Osteoblast (primary cell): ENCODE measurements at places on chromosomes 7 and 10. TPM values are rescaled to one million over a fixed set of nuclear protein-coding genes. Genes with fewer than 3 reads are reported as not detected.

DNA sequence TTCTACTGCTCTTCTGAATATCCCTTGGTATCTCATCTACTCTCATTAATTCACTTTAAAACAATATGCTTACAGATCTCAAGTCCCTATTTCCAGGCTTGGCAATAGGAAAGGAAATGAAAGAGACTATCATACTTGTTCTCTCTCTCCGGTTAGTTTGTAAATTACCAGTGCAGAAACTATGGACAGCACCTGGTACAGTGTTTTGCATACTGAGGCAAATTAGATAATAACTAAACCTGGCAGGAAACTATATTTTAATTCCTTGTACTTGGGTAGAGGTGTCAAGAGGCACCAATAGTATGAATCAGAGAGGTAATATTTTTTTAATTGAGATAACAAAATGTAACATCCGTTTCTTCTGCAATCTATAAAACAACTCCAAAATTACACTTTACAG lies 97.7 kb upstream of the TMEM196 start:
- no peak for DNase-seq

CYP2W1 gene
- total RNA-seq, result not detected in 2 replicates

DNA sequence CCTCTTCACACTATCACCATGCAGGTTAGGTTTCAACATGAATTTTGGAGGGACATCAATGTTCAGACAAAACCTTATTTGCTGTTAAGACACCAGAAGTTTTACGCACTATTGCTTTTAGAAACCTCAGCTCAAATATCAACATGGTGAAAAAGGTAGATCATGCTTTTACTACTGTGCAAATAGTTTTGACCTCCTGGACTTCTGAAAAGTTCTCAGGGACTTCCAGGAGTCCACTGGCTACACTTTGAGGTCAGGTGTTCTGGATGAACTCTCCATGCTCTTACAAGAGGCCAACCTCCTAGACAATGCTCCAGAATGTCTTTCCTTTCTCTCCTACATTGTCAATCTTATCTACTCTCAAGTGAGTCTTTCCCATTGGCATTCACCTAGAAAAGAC lies 55.9 kb downstream of the SLC25A13 start:
- DNase-seq, result no peak

DNA sequence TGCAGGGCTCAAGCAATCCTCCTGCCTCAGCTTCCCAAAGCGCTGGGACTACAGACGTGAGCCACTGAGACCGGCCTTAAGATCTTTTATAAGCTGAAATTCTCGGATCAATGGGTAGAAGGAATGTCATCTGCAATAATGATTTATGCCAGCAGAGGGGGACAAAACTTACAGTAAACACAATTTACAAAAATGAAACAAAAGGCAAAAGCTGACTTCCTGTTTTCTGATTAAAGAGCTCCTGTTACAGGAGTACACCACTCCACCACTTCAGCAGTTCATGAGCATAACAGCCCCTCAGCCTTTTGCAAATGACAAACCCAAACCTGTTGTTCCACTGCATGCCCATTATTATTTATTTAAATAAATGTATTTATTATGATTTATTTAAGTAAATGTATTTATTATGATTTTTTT lies 88.5 kb upstream of the ATP6V0A4 start:
- peak; percentile 85 for DNase-seq

RNF133 gene
- 0.36 and 0.59 TPM in 2 replicates for total RNA-seq

IGFBP3 gene
- 2,046 and 2,181 TPM in 2 replicates for total RNA-seq

GRCh38 chr7:100830396-100830795 lies 3.1 kb upstream of the EPHB4 start:
- DNase-seq, result peak; percentile 17

- no peak for DNase-seq
Observed at GRCh38 chr7:23956772-23957576, 247.0 kb downstream of the STK31 start.

OPALIN gene
- total RNA-seq, result not detected in 2 replicates

DNA sequence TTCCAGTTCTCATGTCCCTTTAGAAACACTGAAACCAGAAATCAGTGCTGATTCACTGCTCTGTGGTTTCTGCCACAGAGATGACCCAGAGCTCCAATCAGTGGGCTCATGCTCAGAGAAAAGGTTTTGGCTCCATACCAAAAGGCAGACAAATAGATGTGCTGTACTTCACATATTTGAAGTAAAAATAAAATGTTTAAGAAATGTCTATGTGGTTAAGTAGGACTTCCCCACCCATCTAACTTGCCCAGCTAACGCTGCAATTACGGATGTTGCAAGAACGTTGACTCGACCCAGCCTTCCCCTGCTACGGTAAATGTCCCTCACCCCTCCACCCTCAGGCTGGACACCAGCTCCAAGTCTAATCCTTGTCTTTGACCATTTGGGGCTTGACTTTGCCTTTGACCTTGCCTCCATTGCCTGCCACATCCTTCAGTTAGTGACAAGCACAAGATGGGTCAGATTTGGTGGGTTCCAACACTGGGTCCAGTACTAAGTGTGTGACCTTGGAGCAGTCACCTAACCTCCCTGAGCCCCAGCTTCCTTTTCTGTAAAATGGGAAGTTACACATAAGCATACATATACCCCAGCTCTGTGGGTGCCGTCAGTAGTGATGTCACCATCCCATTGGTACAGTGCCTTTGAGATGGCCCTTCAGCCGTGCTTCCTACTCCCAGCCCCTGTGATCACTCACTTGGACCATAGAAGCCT lies 95.8 kb downstream of the CHST15 start:
- peak; percentile 97 for DNase-seq

DNA sequence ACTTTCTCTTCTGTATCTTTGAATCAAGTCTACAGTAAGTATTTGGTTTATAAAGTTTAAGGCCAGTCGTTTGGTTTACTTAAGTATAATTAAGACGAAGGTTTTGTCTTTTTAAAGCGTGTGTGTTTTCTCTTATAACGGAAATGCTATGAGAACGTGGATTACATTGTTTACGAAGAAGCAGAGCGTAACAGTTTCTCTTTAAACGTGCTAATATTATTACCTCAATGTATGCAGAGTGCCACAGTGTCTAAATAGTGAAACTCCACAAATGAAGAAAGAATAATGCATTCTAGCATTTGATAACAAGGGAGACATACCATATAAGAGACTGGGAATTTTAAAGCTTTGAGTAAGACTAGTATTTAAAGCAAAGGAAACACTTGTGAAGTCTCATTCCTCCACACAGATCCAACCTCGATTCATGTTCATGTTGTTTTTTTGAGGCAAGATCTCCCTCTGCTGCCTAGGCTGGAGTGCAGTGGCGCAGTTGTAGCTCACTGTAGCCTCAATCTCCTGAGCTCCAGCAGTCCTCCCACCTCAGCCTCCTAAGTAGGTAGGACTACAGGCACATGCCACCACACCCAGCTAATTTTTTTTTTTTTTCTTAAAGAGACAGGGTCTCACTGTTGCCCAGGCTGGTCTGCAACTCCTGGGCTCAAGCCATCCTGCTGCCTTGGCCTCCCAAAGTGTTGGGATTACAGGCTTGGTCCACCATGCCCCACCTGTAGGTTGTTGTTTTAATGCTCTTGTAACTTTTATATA lies 75.1 kb downstream of the ANKRD61 start:
- no peak for DNase-seq

- no peak for DNase-seq
Observed at GRCh38 chr10:10235003-10235402, 782.7 kb upstream of the CELF2 start.

- no peak for DNase-seq
Observed at GRCh38 chr10:95475003-95475383, 86.2 kb downstream of the SORBS1 start.

ASAH2 gene
- 0.36 and 0.59 TPM in 2 replicates for total RNA-seq

DNA sequence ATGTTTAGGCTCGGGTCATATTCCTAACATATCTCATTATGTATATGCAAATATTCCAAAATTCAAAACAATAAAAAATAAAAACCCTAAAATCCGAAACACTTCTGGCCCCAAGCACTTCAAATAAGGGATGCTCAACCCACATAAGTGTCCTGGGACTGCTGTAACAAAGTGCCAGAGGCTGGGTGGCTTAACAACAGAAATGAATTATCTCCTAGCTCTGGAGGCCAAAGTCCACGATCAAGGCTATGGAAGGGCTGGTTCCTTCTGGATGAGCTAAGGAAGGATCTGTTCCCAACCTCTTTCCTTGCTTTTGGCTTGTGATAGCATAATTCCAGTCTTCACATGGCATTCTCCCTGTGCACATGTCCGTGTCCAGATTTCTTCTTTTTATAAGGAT lies 181.6 kb upstream of the NFE2L3 start:
- no peak for DNase-seq

- DNase-seq, result no peak
Observed at GRCh38 chr7:157662981-157663716, 326.3 kb downstream of the DNAJB6 start.

GRCh38 chr7:91310830-91311460 lies 46.7 kb downstream of the FZD1 start:
- DNase-seq, result peak; percentile 68

ZNF117 gene
- 8.0 and 8.3 TPM in 2 replicates for total RNA-seq

GRCh38 chr10:3881622-3882021 lies 96.6 kb upstream of the KLF6 start:
- no peak for DNase-seq

DNA sequence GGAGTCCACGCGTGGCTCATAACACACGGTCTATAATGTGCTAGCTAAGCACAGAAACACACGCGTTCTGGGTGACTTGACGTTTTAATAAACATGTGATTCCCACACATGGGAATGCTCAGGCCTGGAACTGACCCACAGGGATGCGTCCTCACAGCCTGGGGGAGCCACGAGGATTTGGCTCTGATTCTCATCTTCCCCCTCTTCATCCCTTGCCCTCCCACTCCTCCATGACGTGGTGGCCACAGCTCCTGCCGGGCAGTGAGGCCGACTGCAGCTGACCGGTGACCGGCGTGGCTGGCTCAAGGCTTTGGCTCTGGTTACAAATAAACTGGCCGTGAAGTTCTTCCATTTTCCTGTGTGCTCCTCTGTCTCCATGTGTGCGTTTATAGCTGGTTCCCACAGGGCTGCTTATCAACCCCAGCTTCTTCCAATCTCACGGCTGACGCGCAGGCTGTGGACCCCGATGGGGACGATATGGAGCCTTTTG lies 40.9 kb upstream of the KLF6 start:
- no peak for DNase-seq

UNC5B gene
- 90.8 and 135 TPM in 2 replicates for total RNA-seq

- no peak for DNase-seq
Observed at GRCh38 chr7:46444256-46444655, 523.2 kb upstream of the IGFBP3 start.

DNA sequence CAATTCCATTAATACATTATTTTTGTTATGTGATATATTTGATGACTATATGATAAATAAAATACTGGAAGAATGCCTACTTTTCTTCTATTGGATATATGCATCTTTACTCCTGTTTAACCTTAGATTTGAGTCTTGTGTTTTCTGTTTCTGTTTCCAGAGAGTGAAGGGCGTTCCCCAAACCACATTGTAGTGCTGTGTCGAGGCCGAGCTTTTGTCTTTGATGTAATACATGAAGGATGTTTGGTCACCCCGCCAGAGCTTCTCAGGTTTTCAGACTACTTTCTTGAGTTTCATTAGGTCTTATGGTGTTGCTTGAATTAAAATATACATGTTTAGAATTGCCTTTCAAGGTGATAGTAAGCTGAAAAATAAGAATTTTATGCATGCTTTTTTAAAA lies 23.8 kb downstream of the CROT start:
- DNase-seq, result no peak
